ENCODE measurements at places on chromosomes 5 and 9.

DNA sequence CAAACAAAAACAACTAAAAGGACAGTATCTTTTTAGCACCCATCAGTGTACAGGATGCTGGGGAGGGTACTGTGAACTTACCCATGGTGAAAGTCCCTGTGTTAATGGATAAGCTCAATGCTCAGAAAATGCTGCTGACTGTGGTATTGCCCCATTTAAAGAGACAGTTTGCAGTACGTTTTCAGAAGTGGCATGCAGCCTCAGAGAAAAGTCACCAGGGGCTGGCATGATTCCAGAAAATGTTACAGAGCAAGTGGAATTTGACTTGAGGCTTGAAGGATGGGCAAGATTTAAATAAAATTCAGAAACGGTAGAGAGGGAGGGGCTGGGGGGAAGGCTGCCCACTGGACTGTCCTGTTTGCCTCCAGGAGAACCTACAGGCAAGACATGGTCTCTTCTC lies 7.2 kb downstream of the S1PR3 start:
- DNase-seq = no peak

GRCh38 chr9:130467316-130467715 lies 22.6 kb downstream of the ASS1 start:
- DNase-seq = no peak

GRCh38 chr5:89147031-89147430 lies 264.0 kb upstream of the MEF2C start:
- DNase-seq = no peak

GRCh38 chr9:106693558-106693957 lies 169.4 kb upstream of the ZNF462 start:
- no peak for DNase-seq

- no peak for DNase-seq
These were observed 47.8 kb downstream of the PRLR start for GRCh38 chr5:35182486-35182885.

DNA sequence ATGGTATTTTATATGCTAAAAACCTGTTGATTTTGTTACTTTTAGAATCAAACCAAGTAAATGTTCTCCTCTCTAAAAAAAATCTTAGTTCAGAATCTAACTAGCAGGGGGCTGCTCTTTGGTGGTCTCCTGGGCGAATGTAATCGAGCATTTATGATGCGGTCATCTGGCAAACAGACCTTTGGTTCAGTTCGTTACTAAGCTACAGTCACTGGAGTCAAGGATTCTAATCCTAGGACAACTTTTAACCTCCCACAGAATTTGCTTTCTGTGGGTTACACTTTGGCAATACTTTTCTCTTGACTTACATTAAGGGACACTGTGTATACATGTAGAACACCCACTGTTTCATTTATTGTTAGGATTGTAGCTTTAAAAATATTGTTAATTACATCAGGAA lies 26.3 kb upstream of the FREM1 start:
- DNase-seq = no peak

DNA sequence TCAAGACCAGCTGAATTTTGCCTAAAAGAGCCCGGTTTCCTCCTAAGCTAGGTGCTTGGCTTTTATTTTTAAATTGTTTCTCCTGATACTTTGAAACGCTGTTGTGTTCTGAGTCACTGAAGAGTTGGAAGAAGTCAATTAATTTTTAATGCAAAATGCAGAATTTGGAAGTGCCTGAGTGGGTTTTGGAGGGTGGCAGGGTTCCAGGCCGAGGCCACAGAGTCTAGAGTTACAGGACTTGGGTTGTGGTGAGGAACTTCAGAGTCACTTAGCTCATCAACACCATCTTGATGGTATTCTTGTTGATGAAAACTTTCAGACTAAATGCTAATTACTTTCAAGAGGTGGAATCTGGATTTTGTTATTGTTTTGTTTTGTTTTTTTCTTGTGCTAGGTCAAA lies 130.6 kb downstream of the PDZD2 start:
- no peak for DNase-seq

- DNase-seq = no peak
These were observed 339.2 kb downstream of the PRR16 start for GRCh38 chr5:120803282-120803681.

DNA sequence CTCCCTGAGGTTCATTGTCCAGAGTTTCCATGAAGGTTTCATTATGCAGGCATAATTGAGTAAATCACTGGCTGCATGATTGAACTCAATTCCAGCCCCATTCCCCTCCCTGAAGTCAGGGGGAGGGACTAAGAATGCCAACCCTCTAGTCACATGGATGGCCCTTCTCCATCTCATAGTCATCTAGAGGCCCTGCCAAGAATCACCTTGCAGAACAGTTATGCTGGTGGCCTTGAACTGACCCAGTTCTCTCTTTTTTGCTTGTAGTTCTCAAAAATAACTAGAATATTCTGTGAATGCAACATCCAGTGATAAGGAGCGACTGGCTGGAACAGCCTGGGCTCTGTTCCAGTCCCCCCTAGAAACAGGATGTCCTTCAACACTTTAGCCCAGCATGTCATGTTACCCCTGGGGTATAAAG lies 31.7 kb downstream of the SLC35A4 start:
- DNase-seq = no peak

GRCh38 chr9:97072285-97072776 lies 33.4 kb upstream of the CTSV start:
- DNase-seq = no peak

DNA sequence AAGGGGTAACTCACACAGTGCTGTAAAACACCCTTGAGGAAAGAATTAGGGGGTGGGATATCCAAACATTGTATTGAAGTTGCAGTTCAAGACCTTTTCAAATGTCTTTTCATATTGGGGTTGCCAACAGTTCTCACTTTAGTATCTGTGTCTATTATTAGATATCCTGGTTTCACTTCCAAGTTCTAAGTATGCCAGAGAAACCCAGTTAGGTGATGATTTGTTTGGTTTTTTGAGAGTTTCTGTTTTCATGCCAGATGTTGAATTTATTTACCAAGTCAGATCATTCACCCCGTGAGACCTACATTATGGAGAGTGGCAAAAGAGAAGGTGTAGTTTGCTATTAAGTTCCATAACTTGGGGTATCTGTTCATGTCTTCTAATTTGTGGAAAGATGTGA lies 64.5 kb downstream of the C9orf152 start:
- DNase-seq = no peak

All from activated CD8-positive, alpha-beta T cell treated with anti-CD3 and anti-CD28 coated beads for 36 hours (primary cell).